CD8-positive, alpha-beta T cell (primary cell): ENCODE measurements at places on chromosomes 3 and 15. TPM values are rescaled to one million over a fixed set of nuclear protein-coding genes. Genes with fewer than 3 reads are reported as not detected.

DNA sequence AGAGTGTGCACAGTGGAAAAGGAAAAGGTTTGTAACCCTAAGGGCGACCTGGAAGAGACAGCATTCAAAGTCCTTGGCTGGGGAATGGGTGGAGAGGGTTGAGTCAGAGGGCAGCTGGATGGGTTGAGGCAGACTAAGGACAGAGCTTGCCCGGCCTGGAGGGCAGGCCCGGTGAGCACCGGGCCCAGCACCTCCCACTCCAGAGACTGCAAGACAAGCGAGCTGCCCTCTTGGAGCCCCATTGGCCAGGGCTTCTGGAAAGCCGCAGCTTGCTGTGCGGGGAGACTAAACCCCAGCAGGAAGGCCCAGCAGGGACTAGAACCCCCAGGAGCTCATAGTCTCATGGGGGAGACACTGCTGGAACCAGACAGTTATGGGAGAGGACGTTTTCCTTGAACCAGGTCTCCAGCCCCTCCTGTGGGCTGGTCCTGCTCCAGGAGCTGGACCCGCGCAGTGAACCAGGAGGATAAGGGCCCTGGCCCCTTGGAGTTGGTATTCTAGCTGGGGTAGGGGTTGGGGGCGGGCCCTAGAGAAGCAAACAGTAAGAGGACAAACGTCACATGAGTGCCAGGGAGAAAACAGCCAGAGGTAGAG is 59.1 kb downstream of the RGMA start:
- DNase-seq, result no peak

TNFAIP8L3 gene
- total RNA-seq, result not detected

SLC24A1 gene
- 1.3 TPM for total RNA-seq

DNA sequence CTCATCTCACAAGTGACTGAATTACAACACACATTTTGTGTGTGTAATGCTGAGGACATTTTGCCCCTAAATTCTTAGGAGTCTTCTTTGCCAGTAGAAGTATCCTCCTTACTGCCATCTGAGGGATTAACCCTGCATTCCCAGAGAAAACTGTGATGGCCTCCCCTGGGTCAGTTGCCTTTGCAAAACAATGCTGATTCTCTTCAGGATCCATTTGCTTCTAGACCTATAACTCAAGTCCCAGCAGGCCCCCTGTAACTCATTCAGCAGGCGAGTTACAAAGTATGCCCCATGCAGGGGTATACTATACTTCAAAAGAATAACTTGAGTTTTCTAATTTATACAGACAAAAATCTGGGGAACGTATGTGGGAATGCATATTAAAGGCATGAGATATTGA is 6.6 kb upstream of the MCF2L2 start:
- no peak for DNase-seq

GRCh38 chr15:52257734-52258062 is 37.9 kb downstream of the MYO5C start:
- no peak for DNase-seq

DNA sequence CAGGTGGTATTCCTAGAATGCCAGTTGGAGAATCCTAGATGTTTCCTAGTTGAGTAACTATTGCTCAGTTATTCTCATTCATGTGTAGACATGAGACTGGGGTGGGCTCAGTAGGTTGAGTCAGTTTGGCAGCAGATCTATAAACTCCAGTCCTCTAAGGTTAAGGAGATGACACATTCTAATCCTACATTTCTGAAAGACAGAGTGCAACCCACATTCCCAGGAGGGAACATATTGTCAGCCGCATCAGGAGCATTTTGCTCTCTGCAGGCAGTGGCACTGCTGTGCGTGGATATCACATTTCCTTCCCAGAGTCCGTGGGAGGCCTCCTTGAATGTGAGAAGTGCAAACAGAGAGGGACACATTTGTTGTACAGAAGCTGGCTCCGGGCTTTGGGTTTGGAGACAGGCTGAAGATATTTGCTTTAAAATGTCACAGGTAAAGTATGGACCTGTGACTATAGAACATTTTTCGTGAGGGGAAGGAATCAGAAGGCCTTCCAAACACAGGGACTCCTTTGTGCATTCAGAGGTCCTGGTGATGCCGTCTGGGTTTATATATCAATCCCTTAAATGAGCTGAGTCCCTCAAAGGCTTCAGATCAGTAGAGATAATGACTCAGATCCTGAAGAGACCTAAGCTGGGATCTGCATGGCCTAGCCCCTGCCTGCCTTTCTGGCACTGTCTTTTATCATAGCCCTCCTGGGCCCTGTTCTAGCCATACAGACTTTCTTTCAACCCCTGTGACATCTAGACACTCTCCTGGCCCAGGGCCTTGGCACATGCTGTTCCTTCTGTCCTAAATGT is 156.5 kb downstream of the CADPS start:
- DNase-seq, result no peak

GRCh38 chr3:32004113-32004765 is 22.7 kb downstream of the ZNF860 start:
- DNase-seq, result no peak

DNA sequence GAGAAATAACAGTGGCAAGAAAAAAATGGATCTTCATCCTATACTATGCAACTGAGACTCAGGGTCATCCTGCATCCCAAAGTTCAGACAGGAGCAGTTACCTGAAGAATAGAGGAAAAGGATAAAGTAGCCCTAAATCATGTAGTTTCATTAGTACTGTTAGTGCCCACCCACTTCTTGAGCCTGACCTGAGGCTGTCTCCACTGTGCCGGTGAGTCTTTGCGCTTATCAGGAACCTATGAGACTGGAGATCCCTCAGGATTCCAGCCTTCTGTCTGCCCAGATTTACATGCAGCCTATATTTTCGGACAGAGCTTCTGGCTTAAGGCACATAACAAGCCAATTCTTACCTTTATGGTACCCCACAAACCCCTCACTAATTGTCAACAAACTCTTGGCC is 791.6 kb downstream of the ROBO1 start:
- DNase-seq, result no peak

DNA sequence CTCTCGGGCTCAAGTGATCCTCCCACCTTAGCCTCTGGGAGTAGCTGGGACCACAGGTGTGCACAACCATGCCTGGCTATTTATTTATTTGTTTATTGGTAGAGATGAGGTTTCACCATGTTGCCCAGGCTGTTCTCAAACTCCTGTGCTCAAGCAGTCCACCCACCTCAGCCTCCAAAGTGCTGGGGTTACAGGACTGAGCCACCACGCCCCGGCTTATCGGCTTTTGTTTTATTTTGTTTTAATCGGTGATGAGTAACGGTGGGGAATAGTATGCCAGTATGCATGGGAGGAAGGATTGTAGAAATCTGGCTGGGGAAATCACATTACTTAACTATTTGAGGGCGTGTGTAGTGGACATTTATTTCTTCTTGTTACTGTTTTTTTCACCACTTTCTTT is 451.0 kb upstream of the GOLIM4 start:
- no peak for DNase-seq

DNA sequence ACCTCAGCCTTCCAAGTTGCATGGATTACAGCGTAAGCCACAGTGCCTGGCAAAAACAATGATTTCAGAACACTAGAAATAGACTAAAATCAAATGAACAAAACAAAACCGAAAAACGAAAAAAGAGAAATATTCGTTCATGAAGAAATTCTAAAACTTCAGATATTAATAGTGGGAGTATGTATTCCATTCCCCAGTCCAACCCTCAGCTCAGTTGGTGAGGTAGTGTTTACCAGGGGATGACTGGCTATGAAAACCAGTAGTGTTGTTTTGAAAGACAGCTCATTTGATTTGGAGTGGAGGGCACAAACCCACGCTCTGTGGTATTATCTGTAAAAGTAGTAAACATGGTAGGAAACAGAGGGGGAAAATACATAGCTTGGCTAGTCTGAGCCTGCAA is 6.8 kb upstream of the SNRK start:
- DNase-seq, result no peak

GRCh38 chr3:4504340-4505261 is 11.5 kb downstream of the ITPR1 start:
- peak; percentile 56 for DNase-seq

GRCh38 chr3:187281191-187281714 is 10.3 kb downstream of the MASP1 start:
- no peak for DNase-seq

CILP gene
- total RNA-seq, result 0.27 TPM

CHRNB4 gene
- total RNA-seq, result not detected

GRCh38 chr3:183392186-183393034 is 36.0 kb downstream of the MCF2L2 start:
- no peak for DNase-seq

CPNE4 gene
- total RNA-seq, result not detected

TTC23 gene
- not detected for total RNA-seq

- DNase-seq, result no peak
These were observed 3.5 kb downstream of the MYD88 start for GRCh38 chr3:38141952-38142273.

PRKAR2A gene
- 75.2 TPM for total RNA-seq

- no peak for DNase-seq
These were observed 61.5 kb upstream of the MEF2A start for GRCh38 chr15:99504071-99504822.

- no peak for DNase-seq
These were observed 479.9 kb downstream of the CNTN4 start for GRCh38 chr3:2578560-2578959.

DNA sequence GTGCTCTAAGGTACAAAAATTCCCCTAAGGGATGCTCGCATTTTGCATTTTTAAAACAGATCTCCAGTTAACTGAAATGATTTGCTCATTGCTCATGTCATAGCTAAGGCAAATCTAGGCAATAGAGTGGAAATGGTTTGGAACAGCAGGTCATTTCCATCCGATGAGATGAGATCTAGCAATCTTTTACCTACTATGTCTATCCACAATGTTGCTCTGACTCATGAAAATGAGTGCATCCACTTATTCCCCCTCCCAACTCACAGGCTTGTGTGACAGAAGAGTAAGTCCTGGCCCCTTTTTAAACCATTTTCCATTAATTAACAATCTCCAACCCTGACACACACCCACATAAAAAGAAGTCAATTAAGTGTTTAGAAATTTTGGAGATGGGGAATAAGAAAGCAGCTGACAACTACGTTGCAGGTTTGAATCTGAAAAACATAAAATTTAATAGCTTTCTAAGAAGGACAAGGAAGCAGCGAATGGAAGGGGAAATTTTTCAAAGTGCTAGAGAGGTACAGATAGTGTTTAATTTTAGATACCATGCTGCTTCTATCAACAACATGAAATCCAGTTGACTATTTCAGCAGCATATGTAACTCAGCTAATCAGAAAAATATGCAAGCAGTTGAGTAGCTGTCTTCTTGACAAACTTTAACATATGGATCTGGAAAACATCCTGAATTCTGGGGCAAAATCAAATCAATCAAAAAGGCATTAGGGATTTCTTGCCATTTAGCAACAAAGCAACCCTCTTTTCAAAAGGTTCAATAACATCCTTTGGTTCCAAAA is 112.0 kb downstream of the TMCO5A start:
- no peak for DNase-seq

- DNase-seq, result no peak
These were observed 481.5 kb downstream of the LPP start for GRCh38 chr3:188635258-188636042.

MESP2 gene
- not detected for total RNA-seq

DNA sequence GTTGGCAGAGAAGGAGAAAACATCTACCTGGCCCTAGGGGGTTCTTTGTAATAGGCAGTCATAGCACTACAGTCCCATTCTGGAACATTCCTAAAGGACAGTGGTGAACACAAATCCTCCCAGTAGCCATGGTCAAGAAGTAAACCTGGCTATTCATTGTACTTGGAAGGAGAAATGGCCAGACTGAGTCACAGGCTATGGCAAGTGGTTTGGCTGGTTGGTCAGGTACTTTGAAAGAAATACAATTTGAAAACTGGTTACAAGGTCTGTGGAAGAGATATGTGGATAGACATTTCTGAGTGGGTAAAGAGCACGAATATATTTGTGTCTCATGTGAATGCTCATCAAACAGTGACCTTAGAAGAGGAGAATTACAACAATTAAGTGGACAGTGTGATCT is 33.0 kb upstream of the FAN1 start:
- no peak for DNase-seq

GABRG3 gene
- not detected for total RNA-seq

DNA sequence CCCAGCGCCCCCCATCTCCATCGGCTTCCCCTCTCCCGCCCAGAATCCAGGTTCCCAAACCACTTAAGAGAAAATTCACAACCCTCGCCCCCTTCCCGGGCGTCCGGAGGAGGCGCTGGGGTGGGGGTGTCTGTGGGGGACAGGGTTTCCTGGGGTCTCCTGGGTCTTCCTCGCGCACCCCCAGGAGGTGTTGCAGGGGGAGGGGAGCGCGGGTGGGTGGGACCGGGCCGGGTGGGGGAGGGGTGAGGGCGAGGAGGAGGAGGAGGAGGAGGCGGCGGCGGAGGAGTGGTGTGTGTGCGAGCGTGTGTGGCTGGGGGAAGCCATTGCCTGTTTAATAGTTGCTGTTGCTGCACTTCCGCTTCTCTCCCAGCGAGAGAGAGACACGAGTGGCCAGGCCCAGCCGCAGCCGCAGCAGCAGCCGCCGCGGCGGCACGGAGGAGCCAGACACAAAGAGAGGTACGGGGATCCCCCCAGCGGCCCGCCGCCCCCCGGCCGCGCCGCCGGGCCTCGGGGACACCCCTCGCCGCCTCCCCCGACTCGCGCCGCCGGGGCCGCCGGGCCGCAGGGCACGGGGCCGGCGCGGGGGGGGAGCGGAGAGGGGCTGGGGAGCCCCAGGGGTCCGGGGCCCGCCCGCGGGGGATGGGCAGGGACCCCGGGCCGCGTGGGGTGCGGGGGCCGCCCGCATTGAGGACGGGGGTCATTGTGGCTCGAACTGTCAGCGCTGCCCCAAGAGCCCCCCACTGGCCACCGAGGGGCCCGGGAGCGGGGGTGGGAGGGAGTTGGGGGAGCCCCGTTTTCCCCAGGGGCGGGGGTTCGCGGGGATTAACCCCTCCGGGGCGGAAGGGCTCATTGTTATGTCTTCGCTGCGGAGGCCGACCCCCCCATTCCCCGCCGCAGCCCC is at the start of gene UBE2E1:
Gene UBE2E1, plus strand, starts transcription at position 323 of the 901 bp plus-strand sequence. CDS start 1,315 bp downstream, outside the sequence.
- peak; percentile 70 for DNase-seq

GRCh38 chr3:194691481-194692283 is 6.0 kb downstream of the FAM43A start:
- no peak for DNase-seq

GRCh38 chr3:184133840-184134745 is 1.1 kb upstream of the EIF2B5 start:
- no peak for DNase-seq

HMCES gene
- 78.7 TPM for total RNA-seq

TMEM40 gene
- total RNA-seq, result not detected

DNA sequence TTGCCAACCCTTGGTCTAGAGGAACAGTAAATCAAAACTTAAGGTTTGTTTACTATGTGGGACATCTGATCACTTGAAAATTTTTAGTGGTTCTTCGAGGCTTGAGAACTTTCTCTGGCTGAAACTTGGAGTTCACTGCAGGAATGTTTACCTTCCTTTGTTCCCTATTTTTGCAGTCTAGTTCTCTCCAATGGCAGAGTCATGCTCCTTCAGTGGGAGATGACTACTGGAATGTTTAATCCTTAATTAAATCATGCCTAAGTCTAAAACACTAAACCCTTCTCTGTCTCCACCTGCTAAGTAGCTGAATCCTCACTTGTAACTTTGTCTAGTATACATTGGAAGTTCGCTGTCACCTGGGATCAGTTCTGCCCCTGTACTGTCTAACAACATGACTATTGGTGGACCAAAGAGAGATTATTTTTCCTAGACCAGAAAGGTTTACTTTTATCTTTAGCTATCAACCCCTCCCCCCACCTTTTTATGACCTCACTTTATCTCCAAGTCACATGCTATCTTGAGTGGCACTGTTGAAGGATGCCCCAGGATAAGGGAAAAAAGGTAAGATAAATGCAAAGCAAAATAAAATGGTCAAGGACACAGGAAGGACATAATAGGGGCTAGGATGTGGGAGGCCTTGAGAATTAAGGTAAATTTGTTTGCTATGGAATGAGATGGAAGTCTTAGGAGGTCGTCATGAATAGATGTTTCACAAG is 1.2 kb upstream of the ZNF609 start:
- no peak for DNase-seq

LTK gene
- total RNA-seq, result 11.9 TPM
